HFF-Myc (cell line): ENCODE measurements at places on chromosomes 16 and 17.

DNA sequence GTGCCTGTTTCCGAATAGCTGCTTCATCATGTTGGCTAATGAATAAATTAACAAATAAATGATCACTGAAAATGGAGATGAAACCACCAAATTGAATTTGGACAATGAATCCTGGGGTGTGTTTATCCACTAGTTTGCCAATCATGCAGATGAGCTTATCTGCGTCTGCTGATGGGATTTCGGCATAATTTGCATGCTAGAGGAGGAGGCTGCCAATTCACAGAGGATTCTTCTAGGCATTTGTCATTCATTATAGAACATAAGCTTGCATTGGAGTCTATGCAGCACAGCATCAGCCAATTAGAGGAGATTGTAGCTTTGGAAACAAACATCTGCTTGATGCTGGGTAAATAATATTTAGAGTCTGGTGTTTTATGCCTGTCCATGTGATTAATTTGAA lies 123.1 kb downstream of the NPIPB5 start:
- no peak for DNase-seq

DNA sequence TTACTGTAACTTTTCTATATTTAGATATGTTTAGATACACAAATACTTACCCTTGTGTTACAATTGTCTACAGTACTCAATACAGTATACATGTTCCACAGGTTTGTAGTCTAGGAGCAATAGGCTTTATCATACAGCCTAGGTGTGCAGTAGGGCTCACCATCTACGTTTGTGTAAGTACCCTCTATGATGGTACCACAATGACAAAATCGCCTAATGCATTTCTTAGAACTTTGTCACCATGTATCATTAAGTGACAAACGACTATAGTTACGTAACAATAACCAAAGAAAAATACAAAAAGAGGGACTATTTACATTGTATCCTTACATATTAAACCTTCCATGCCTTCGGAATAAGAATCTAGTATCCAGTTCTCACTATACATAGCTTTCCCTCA lies 8.0 kb downstream of the STAT5B start:
- no peak for DNase-seq

GRCh38 chr17:38320482-38320881 lies 23.3 kb downstream of the GPR179 start:
- DNase-seq, result no peak

GRCh38 chr17:40499551-40500189 lies 1.8 kb downstream of the TNS4 start:
- DNase-seq, result no peak

DNA sequence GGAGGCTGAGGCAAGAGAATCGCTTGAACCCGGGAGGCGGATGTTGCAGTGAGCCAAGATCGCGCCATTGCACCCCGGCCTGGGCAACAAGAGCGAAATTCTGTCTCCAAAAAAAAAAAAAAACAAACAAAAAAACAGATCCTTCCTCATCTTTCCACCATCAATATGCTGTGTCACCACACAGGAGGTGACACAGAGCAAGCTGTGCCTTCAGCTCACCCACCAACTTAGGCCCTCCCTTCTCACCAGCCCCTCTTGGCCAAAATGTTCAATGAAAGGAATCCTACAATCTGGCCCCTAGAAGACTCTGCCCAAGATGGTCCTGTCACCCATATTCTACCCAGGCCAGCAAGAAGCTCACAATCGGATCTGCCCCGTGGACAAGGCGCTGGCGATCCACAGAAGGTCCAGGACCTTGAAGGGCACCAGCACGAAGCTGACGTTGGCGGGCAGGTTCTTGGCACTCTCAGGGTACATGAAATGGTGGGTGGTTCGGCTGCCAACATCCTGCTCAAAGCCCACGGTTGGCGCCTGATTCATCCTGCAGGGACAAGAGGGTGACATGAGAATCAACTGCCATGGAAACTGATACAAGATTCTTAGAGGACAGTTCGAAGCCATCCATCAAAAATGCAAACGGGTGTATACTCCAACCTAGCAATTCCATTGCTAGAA lies 41.4 kb downstream of the DDX19A start:
- DNase-seq, result no peak

- peak; percentile 89 for DNase-seq
Measured at GRCh38 chr17:62819511-62820221, 11.6 kb upstream of the MARCHF10 start.

DNA sequence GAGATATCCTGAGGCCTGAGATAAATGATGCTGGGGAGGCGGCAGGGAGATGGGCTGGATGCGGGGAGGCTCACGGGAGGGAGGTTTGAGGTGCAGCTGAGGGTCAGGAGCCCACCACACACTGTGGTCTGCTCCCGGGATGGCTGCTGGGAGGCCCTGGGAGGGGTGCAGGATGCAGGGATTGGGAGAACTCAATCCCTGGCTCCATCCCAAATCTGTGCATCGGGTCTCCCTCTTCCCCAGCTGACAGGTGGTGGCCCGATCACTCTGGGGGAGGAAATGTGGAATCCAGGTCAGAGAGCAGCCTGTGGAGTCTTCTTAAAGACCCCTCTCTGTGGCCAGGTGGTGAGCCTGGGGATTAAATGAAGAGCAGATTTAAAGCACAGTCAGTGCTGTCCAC lies 12.0 kb downstream of the PHB1 start:
- DNase-seq, result no peak
